GM12878 (cell line): ENCODE measurements at places on chromosomes 7 and 10.
A peak's percentile ranks its signal among the peaks of the same experiment; 100 is the strongest.

DNA sequence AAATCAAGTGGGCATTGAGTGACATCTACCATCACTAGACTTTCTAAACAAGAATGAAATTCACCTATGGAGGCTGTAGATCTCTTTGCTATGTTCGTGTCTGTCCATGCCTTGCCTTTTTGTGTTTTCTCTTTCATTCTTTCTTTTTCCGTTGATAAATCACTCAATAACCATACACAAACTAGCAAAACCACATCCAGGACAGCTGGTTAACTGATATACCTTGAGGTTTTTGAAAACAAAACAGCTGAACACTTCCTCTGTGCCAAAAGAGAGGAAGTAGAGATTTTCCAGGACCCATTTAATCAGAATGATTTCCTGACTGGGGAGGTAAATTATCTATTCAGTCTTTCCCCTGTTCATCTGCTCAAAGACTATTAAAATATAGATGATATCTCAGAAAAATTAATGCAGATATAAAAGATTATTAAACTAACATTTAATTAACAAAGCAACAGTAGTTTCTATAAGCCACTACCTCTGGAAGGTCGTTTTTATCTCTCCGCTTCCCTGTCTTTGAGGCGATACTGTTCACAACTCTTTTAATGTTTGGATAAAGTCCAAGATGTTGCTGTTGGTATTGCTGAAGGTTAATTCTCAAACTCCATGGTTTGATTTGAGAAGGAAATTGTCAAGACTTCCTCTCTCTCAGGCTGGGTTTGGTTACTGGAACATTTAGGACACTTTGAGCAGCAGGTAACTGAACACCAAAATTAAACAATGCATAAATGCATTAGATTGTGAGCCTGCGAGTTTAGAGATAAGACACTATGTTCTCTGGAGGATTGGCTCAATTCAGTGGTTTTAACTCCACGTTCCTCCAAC is 24.4 kb upstream of the C10orf67 start:
- no peak overlapping the region for H3K27ac ChIP-seq
- peak overlapping the region; percentile 26; the same call in 1 of the 2 replicates for H3K4me3 ChIP-seq
- peaks cover 23% of the 10 kb centered on the region for H3K4me1 ChIP-seq
- no peaks in the 10 kb centered on the region for H3K27me3 ChIP-seq
- DNase-seq: peak; percentile 68

DNA sequence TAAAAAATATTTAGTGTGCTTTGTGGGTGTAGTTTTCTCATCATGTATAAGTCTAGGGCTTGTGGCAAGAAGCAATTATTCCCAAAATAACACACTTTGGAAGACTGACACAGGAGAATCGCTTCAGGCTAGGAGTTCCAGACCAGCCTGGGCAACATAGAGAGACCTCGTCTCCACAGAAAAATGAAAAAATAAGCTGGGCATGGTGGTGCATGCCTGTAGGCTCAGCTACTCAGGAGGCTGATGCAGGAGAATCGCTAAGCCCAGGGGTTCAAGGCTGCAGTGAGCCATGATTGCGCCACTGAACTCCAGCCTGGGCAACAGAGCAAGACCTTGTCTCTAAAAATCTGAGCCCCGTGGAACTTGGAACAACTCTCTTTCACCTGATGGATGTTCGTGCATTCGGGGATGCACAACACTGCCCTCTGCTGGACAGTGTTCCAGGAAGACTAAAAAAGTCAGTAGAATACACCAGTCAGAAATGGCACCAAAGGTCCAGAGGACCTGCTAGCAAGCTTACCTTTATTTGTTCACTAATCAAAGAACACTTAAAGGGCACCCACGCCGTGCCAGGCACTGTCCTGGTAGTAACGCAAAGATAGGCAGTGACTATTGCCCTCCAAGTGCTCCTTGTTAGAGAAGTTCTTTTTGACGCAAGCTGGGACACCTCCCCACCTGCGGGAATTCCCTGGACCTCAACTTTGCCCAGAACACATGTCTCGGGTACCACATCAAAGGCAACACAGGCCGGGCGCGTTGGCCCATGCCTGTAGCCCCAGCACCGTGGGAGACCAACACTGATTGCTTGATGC is 81.9 kb upstream of the CALN1 start:
- peak; percentile 38 for DNase-seq
- no peak overlapping the region for H3K27ac ChIP-seq
- 0 out of 2 replicates have a peak, but pooled peaks cover 3% of the 10 kb centered on the region for H3K4me1 ChIP-seq
- H3K4me3 ChIP-seq: no peak overlapping the region
- H3K27me3 ChIP-seq: no peaks in the 10 kb centered on the region
- H3K36me3 ChIP-seq: no peaks in the 10 kb centered on the region

GRCh38 chr10:46091080-46091827 is 45.2 kb upstream of the MSMB start:
- peaks cover 18% of the 10 kb centered on the region for H3K4me1 ChIP-seq
- H3K36me3 ChIP-seq: no peaks in the 10 kb centered on the region
- no peak overlapping the region for H3K4me3 ChIP-seq
- DNase-seq: no peak
- H3K27me3 ChIP-seq: no peaks in the 10 kb centered on the region

DNA sequence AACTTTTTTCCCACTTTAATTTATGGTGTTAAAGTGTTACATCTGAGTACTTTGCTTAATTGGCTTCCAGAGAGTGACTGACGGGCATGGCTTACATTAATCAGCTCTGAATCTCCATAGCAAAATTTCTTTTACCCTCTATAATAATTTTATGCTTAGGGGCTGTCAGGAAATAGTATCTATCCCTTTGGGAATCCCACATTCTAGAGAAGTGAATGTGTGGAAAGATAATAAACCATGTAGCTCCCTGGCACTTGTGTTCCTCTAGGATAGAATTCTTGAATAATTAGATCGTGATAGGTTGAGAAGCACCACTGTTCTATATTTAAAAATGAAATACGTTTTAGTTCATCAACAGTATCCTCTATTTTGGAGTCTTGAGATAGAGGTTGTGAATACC is 89.6 kb downstream of the DNAJB9 start:
- no peaks in the 10 kb centered on the region for H3K4me1 ChIP-seq
- DNase-seq: no peak
- no peak overlapping the region for H3K4me3 ChIP-seq
- H3K27ac ChIP-seq: no peak overlapping the region
- H3K27me3 ChIP-seq: no peaks in the 10 kb centered on the region; the same call in 1 of the 2 replicates
- no peaks in the 10 kb centered on the region for H3K36me3 ChIP-seq
